Cerebellar nuclear complex (tissue), 1 donor: ENCODE measurements at places on chromosomes 16 and 17.

- no peak for DNase-seq
Measured at GRCh38 chr17:4617590-4618351, 23.7 kb downstream of the ALOX15 start.

DNA sequence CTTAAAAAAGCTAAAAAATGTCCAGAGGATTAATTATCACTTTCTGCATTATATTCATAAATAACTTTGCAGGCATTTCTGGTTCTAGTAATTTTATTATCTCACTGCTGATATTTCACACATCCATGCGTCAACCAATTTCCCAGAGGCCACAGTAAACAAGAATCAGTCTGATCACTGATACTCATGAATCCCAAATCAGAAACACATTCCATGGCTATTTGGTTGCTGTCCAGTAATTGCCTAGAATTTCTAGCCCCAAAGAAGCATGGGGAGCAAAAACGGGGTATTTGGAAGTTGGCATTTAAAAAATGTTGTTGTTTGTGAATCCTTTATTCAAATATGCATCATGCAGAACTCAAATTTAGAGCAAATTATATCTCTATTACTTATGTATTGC is 244.8 kb downstream of the CDH8 start:
- DNase-seq = no peak

DNA sequence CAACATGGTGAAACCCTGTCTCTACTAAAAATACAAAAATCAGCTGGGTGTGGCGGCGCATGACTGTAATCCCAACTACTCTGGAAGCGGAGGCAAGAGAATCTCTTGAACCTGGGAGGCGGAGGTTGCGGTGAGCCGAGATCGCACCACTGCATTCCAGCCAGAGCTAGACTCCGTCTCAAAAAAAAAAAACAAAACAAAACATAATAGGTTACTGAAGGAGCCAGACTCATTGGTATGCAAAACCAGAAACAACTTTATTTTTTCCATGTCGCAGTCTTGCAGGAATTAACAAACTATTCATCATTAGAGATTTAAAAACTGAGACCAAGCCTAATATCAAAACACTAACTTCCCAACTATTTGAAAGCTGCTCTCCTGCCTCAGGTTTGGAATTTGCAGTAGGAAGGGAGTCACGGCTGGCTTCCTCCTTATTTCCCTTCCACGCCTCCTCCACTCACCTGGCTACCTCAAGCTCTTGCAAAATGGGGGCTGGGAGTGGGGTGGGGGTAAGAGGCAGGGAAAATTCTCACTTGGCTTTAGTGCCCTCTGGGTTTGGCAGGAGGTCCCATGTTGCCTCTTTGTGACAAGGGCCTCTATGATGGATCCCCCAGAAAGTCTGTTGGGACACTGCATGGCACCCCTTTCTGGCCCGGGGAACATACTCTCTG is 34.1 kb upstream of the MYH10 start:
- no peak for DNase-seq

DNA sequence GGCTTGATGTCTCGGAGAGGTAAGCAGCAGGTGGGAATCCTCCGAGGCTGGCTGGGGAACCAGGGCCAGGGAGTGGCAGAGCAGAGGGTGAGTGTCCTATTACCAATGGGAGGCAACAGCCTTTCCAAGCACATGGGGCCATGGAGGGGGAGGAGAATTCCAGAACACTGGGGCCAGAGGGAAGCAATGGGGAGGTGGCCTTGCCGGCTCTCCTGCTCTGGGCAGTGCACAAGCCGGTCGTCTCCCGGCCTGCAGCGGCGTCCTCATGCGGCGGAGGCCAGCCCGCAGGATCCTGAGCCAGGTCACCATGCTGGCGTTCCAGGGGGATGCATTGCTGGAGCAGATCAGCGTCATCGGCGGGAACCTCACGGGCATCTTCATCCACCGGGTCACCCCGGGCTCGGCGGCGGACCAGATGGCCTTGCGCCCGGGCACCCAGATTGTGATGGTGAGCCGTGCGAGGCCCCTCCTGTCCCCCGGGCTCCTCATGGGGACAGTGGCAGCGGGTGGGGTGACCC is 21.9 kb downstream of the SGSH start:
- no peak for DNase-seq

- no peak for DNase-seq
Measured at GRCh38 chr17:82187500-82187899, 25.1 kb downstream of the CCDC57 start.

GRCh38 chr17:51258756-51259563 is 889 bp downstream of the MBTD1 start:
- no peak for DNase-seq

- no peak for DNase-seq
Measured at GRCh38 chr16:88713568-88714419, 7.5 kb downstream of the CTU2 start.

GRCh38 chr16:66979011-66979717 is 9.2 kb upstream of the CES4A start:
- no peak for DNase-seq

DNA sequence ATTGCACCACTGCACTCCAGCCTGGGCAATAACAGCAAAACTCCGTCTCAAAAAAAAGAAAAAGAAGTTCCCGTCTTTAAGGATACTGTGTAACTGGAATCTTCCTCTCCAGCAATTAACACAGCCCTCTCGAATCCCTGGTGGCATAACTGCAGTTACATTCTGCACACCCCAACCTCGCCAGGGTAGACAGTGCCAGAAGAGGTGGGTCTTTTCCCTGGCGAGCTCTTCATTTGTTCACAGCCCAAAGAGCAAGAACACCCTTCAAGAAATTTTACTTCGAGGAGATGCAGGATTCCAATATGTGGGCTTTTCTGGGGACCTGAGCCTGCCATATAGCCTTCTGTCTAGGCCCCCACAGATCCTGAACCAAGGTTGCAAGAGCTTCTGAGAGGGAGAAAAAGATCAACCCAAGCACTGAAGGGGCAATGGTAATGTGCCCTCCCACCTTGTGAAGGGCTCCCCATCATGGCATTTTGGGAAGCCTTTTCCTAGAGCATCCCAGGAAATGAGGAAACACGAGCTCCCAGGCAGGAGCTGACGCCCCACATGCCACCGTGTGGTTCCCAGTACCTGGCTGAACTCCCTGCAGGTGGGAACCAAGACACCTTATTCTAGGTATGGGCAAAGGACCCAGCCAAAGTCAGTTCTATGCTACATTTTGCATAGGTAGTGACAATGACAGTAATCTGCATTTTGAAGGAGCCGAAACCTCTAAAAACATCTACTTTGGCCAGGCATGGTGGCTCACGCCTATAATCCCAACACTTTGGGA is 26.9 kb downstream of the TK2 start:
- no peak for DNase-seq

- no peak for DNase-seq
Measured at GRCh38 chr16:50599494-50599893, 51.3 kb downstream of the NKD1 start.

GRCh38 chr17:61399131-61400065 is at the start of gene TBX2:
Gene TBX2 (plus strand): TSS chr17:61399843. CDS start chr17:61400177, 334 bp downstream.
- no peak for DNase-seq

DNA sequence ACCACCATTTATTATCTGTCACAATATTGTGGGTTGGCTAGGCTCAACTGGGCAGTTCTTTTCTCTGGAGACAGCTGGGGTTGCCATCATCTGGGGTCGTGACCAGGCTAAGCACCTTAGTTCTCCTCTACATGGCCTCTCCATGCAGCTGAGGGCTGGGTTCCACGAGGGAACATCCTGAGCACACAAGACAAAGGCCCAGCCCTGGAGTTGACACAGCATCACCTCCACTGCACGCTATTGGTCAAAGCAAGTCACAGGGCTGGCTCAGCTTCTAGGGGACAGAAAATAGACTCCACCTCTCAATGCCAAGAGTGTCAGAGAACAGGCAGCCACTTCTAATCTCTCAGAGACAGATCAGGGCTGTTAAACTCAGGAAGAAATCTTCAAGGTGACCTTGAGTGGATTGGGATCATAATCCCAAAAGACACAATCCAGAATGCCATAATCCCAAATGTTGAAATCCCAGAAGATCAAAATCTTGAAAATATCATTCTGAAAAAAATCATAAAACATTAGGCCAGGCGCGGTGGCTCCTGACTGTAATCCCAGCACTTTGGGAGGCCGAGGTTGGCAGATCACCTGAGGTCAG is 13.0 kb upstream of the USP10 start:
- DNase-seq = no peak

GRCh38 chr16:29848420-29849297 is 14.4 kb downstream of the CDIPT start:
- no peak for DNase-seq

DNA sequence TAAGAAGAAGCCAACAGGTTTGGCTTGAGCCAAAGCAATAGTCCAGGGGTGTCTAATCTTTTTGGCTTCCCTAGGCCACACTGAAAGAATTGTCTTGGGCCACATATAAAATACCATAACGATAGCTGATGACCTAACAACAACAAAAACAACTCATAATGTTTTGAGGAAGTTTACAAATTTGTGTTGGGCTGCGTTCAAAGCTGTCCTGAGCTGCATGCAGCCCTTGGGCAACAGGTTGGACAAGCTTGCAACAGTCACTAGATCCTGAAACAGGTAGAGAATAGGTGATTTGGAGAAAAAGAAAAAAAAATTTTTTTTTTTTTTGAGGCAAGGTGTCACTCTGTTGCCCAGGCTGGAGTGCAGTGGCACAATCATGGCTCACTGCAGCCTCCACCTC is 4.5 kb downstream of the CRYBA1 start:
- no peak for DNase-seq

DNA sequence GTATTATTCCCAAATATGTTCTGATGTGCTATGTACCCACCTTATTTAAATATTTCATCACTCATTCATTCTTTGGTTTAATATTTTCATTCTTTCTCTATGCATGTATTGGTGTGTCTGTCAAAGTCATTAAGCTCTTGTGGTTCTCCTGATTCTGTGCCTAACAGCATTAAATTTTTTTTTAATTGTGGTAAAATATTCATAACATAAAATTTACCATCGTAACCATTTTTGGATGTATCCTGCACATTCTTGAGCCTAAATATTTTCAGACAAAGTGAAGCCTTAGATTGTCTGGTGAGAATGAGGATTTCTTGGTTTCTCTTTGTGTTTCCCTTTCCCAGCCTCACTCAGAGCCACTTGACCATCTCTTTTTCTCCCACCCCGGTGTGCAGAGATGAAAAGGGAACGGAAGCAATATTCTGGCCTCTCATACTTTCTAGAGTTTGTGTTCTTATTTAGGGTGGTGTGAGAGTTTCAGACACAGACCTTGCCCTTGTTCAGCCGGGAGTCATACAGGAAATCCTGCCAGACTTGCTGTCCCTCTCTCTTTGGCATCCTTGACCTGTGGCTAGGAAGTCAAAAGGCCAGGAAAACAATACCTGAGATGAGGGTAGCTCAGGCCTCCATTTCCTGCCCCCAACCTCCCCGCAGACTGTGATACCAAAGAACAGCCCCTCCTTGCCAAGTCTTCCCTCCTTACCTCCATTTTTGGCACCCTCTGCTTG is 4.9 kb downstream of the CCL5 start:
- DNase-seq = no peak

GRCh38 chr16:28292731-28293600 is 641 bp downstream of the SBK1 start:
- DNase-seq = no peak

DNA sequence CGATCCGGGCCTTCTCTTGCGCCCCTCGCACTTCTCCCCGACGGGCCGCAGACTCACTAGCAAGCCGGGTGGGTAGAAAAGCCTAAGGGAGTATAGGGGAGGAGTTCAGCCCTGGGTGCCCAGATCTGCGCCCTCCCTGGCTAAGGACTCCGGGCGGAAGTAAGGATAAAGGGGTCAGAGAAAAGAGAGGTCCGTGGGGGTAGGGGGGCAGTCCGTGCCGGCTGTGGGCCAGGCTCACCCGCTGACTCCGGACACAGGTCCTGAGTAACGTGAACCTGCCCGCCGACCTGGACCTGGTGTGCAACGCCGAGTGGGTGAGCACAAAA is 1.8 kb downstream of the NAGS start:
- no peak for DNase-seq

GRCh38 chr16:65323655-65324237 is 201.9 kb upstream of the CDH11 start:
- DNase-seq = no peak

- DNase-seq = no peak
Measured at GRCh38 chr16:85469929-85470590, 143.1 kb upstream of the GSE1 start.

- no peak for DNase-seq
Measured at GRCh38 chr17:78154903-78155811, 9.0 kb downstream of the C17orf99 start.

GRCh38 chr17:45740553-45741330 is 43.4 kb upstream of the CRHR1 start:
- DNase-seq = peak; percentile 80

- DNase-seq = no peak
Measured at GRCh38 chr17:48219617-48220016, 112.1 kb downstream of the SNX11 start.

DNA sequence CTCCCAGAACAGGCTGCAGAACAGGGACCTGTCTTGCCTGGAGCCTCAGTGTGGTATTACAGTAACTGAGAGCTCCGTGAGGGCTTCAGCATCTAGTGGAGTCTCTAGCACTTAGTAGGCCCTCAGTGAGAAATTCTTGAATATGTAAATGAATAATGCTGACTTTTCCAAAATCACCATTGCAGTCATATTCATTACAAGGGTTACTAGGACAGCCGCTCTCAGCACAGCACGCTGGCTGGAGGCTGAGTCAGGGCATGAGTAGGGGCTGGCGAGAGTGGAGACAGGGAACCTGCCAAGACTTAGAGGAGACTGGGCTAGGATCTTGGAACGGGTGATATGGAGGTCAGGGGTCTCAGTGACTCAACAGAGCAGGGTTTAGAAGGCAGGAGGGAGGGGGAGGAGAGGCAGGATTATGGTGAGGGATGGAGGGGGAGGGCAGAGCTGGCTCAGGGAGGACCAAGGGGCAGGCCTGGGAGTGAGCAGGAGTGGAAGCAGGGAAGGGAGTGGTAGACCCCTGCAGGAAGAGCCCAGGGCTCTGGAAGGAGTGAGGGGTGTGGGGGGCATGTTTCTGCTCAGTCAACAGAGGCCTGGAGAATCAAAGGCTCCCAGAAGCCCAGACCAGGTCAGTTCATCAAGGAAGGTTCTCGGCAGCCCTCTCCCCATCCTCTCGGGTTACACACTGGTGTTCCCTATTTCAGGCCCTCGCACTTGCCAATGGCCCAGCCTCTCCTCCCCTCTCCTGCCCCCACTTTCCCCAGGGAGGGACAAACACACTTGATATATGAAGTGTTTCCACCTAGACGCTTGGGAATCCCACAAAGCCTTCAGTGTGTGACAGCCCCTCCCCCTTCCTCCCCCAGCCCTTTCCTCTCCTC is 42.3 kb downstream of the FZD2 start:
- DNase-seq = no peak

DNA sequence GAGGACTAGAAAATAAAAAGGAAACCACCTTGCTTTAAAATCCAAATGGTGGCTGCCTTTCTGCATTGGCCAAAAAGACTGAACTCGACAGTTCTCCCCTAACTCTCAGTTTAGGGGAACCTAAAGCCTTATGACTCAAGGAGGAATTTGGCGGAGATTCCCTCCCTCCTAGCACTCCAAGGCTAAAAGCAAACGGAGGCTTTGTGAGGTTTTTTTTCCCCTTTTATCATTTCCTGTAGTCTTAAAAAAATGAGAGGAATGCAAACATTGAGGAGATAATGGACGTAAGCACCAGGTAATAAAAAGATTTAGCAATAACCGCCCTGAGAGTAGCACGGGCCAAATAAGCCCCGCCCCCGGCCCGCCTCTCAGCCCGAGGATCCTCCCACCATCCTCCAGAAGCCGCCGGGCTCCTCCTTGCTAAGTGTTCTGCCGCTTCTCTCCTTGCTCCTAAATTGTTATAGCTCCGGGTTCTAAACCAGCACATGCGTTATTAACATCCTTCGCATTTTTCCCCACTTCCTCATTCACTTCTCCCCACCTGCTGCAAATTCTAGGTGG is 5.8 kb upstream of the KIFC3 start:
- DNase-seq = no peak

GRCh38 chr16:35200662-35201061 is 1741.2 kb downstream of the TP53TG3F start:
- no peak for DNase-seq
